ENCODE measurements at places on chromosomes 3 and 15.
A peak's percentile ranks its signal among the peaks of the same experiment; 100 is the strongest.

- DNase-seq: no peak
These were observed 352.0 kb upstream of the ADAMTS9 start for GRCh38 chr3:65039754-65040210.

DNA sequence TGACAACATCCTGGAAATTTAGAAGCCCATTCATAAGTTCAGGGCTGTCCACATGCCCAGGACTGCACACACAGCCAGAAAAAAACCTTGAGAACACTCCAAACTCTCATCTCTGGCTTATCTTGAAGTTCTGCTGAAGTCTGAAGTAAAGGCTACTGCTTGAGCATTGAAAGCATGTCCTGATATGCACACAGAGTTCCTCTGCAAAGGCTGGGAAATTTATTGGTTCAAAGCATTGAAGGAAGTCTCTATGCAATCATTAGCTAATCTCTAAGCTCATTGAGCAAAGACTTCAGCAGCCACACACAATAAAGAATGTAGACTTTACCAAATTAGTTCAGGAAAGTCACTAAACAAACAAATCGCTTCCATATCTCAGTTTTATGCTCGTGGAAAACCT, 162.0 kb upstream of the STT3B start:
- DNase-seq: no peak

DNA sequence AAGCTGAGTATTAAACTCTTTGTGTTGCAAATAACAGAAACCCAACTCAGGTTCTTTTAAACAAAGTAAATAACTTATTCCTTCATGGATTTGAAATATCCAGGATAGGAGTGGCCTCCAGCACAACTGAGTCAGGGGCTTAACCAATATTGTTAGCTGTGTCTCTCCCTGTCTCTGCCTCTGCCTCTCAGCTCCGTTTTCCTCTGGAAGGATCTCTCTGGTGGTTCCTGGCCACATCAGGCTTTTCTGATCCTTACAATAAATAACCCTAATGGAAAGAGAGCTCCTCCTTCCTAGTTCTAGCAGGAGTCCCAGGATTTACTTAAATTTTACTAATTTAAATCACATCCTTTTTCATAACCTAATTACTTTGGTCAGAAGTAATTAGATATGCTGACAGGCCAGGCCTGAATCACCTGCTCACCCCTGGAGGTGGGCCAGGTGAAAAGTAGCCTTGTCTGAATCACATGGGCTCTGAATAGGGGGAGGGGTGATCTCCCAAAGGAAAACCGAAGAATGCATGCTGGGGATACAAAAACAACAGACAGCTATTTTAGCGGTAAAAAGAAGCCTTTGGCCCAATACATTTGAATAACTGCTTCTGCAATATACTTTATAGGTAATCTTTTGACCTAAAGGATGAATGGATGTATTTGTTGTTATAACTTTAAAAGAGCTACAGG, 75.4 kb downstream of the REC114 start:
- DNase-seq: no peak

DNA sequence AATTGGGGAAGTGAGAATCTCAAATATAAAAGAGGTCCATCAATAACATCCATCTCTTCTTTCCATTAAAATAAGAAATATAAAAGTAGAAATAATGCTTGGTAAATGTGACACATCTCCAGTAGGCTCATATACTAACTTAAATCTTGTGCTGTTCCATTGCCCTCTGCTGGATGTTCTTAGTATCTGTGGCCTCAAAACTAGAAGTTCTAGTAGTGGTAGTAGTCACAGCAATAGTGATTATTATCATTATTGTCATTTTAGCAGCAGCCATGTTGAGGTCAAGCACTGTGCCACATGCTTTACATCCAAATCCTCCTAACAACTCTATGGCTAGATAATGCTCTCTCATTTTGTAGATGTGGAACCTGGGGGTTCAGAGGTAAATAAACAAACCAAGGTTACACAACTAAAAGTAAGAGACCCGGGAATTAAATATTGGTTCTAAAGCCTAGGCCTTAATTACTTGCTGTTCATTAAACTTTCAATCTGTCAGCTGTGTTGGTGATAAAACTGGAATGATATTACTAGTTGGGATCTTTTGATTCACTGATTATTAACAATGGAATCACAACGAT, 20.2 kb upstream of the BTLA start:
- DNase-seq: peak; percentile 78

- DNase-seq: no peak
These were observed 541.2 kb downstream of the RBMS3 start for GRCh38 chr3:29822071-29822470.

- DNase-seq: no peak
These were observed 14.8 kb downstream of the TNK2 start for GRCh38 chr3:195893516-195893915.

GRCh38 chr15:29695489-29696167, 126.6 kb downstream of the TJP1 start:
- DNase-seq: no peak

GRCh38 chr3:52721002-52721729, 15.3 kb downstream of the SPCS1 start:
- DNase-seq: peak; percentile 29

GRCh38 chr15:52733088-52733487, 53.9 kb upstream of the ATOSA start:
- DNase-seq: no peak

All from CD4-positive, alpha-beta T cell treated with Interleukin-10 for 1 hour (primary cell).